Esophagus squamous epithelium (tissue), 5 donors: ENCODE measurements at places on chromosomes 3 and 15. TPM values are rescaled to one million over a fixed set of nuclear protein-coding genes. Genes with fewer than 3 reads are reported as not detected.

- DNase-seq: no peak
Observed at GRCh38 chr15:29539736-29540135, 270.1 kb upstream of the NSMCE3 start.

GRCh38 chr15:94174399-94174802 is 57.0 kb upstream of the MCTP2 start:
- DNase-seq: no peak

GRCh38 chr3:181947606-181948005 is 235.9 kb downstream of the SOX2 start:
- DNase-seq: no peak

DNA sequence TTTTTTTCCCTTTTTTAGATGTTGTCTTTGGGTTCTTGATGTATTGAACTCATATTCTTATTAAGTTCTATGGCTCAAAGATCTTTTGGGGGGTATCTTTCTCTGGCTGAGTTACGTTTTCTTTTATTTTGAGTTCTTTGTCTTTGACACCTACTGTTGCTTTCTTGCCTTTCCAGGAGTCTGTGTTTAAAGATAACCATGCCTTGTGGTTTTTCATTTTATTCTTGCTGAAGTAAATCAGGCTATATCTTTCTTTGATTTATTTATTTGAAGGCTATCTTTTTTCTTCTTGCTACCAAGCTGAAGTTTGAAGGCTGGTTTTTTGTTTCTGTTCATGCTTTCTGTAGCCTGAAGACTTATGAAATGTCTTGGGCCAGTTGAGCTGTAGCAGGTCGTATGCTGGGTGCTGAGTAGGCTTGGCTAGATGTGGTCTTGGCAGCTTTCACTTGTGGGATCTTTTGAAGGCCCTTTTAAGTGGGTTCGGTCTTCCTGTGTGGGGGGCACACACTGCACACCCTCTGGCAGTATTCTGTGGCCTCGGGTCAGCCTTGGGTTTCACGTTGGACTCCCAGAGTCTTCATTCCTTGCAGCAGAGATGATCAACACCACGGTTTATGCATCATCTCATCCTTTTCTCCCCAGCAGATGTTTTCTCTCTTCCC is 17.5 kb downstream of the SLCO3A1 start:
- no peak for DNase-seq

GRCh38 chr3:176328198-176328597 is 869.1 kb downstream of the TBL1XR1 start:
- no peak for DNase-seq

DNA sequence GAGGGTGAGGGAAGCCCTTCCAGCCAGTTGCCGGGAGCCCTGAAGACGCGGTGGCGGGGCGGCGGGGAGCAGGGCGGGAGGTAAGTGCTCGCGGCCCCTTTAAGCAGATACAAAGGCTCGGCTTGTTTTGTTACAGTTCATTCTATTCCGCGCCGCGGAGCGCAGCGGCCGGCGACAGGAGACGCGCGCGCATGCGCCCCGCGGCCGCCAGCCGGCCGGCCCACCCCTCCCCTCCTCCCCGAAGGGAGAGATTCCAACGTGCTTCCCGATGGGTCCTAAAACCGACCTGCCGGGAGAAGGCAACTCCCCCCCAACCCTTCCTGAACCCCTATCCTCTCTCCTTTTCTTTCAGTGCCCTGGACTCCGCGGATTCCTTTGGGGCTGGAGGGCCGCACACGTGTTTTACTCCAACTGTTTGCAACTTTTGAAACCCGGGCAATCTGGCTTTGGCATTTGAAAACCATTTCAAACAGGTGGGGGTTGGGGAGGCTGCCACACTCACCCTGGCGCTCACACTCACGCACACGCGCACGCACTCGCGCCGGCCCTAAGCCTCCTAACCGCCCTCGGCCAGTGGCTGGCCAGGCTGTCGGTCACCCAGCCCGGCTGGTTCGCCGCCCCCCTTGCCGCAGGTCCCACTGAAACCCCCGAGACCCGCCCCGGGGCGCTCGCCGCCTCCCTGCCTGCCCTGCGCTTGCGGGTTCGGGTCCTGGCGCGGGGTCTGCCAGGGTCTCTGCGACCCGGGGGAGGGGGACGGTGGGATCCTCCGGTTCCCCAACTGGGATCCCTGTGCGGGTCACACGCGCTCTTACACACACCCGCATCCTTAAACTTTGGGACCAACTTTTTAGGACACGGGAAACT is at the start of gene MAGI1:
Gene MAGI1 (minus strand): TSS at position 193 of the 864 bp plus-strand sequence. CDS start 610 bp downstream, outside the sequence.
- no peak for DNase-seq

FOXB1 gene
- total RNA-seq: not detected
